RCC 7860 (cell line): ENCODE measurements at places on chromosomes 1 and 21.

GRCh38 chr1:115089420-115090185, at the start of gene TSPAN2:
TSPAN2 (minus strand) TSS chr1:115089503; CDS start chr1:115089432, 71 bp downstream.
- DNase-seq = peak; percentile 28

DNA sequence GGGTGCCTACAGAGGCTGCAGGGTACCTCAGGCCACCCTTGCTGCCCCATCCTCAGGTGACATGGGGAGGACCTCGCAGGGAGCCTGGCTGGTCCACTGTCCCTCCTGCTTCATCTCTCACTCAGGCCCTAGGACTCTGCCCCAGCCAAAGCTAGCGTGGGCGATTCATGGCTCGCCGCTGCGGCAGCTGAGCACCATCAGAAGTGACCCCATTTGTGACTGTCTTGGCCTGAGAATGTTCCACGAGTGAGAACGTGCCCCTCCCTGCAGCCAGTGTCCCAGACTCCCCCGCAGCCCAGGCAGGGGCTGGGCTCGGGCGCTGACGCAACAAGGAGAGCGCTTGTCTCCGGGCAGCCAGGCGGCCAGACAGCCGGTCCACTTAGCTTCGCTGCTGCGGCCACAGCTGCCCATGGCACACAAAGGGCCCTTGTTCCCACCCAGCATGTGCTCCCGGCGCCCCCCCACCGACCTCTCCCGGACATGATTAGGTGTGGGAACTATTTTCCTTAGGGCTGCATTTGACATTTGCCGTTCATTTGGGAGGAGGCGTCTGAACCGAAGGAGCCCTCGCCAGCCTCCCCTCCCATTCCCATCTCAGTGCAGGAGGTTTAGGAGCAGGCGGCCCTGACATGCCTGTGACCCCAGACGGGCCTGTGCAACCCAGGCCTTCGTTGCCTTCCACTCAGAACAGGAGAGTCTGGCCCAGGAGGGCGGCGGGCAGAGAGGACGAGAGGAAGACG, 19.3 kb upstream of the POFUT2 start:
- no peak for DNase-seq

GRCh38 chr1:151472856-151473731, 13.8 kb upstream of the POGZ start:
- no peak for DNase-seq

DNA sequence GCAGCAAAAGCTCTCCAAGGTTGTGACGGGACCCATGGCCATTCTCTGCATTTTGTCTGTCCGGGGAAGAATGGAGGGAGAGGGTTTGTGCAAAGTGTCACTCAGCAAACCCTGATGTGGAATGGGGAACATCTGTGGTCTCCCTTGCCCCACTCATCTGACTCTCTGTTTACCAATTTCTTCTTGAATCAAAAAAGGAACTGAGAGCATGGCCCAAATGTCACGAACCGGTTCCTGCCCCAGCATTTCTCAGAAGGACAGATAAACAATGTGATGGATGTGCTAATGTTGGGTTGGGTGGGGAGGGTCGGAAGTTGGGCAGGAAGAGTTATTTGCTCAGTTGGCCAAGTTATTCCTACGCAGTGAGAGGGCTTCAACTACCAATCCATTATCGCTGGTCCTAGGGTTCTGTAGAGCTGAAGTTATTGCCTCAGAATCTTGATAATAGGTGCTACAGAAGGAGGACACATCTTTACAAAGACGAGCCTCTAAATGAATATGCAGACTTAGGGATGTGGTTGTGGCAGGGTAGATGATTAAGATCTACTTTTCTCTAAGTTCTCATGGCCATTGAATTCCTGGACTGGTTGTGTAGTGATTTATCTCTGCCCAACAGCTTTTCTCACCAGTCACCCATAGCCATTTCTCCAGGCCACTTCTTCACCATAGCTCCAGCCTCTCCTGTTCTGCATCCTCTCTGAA, 9.6 kb upstream of the DUSP12 start:
- DNase-seq = no peak

GRCh38 chr1:1302951-1303509, 4.7 kb downstream of the ACAP3 start:
- DNase-seq = no peak

- no peak for DNase-seq
Measured at GRCh38 chr1:226912587-226913176, 27.4 kb upstream of the COQ8A start.

- peak; percentile 9 for DNase-seq
Measured at GRCh38 chr1:101820071-101820470, 176.7 kb downstream of the OLFM3 start.

DNA sequence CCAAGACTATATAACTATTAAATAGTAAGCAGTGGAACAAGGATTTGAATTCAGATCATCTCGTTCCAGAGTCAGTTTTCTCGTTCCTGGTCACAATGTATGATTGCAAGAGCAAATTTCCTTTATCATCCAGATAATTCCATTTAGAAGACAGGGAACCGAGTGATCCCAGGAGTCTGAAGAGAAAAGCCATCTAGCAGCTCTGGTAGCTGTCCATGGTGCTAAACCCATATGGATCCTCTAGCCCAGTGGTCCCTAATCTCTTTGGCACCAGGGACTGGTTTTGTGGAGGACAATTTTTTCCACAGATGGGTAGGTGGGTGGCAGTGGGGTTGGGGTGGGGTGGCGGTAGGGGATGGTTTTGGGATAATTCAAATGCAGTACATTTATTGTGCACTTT, 229.4 kb downstream of the PTPRU start:
- DNase-seq = no peak

DNA sequence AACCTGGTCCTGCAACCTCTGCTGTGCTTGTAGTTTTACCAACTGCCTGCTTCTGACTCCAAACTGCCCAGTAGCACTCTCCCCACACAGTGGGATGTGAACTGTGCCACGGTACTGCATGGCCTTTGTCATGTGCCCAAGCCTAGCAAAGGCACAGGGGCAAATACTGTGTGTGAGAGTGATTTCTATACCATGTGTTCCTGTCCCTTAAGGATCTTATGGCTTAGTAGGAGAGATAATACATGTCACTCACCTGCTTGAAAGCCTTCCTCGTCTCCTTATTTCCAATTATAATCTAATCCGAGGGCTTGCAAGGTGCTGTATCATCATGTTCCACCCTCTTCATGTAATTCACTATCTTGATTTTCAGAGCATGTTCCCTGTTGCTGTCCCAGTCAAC, 51.3 kb downstream of the UBE4B start:
- DNase-seq = no peak

DNA sequence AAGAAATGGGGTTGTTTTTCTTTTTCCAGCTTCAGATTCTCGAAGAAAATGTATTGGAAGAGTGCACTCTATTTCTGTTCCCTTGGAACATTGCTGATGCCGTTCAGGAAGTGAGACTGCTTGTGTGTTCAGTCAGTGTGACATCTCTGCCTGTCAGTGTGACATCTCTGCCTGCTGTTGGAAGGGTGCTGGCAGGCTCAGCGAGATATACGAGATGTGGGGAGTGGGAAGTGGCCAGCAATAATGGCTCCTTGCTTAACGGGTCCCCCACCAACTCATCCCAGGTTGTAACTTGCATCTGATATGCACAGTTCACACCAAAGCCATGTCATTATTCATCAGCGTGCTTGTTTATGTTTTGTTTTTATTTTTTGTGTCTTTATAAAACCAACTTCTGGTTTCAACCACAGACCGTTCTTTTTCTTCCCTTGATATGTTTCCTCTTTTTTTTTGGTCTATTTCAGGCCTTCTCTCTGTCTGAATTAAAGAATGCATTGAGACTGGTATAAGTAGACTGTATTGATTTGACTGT, 145.4 kb downstream of the GALNT2 start:
- DNase-seq = no peak

GRCh38 chr1:44500181-44501046, 95.4 kb downstream of the RNF220 start:
- DNase-seq = no peak

DNA sequence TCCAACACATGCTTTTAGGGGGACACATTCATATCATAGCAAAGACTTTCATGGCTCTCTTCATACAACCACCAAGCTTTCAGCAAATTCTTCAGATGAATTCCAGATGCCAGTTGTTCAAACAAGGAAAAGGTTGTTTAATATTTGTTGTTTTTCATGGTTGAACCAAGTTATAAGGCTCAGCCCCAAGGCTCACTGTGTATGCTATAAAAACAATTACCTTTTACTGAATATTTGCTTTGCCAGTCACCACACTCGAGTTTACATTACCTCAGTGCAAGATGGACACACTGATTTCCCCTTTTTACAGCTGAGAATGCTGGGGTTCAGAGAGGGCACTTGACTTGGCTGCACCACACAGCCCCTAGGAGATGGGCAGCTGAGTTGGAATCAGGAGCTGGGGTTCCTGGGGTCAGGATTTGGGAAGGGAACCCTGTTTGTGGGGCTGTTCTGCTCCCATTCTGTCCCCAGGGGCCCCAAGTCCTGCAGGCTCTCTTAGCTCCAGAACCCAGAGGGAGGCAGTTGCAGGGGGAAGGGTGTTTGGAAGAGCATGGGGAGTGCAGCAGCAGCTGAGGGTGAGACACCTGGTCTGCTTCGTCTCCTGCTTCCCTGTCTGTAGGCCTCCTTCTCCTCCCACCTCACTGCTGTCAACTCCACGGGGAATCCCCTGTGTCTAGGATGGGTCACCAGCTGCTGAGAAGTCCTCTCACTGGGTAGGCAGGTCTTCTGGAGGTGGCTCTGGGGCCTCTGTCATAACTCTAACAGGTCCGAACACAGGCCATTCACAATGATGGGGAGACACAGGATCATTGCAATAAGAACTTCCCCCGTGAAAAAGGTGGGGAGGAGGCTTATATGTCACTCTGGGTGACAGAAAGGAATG, 12.8 kb upstream of the TMPRSS2 start:
- DNase-seq = no peak

DNA sequence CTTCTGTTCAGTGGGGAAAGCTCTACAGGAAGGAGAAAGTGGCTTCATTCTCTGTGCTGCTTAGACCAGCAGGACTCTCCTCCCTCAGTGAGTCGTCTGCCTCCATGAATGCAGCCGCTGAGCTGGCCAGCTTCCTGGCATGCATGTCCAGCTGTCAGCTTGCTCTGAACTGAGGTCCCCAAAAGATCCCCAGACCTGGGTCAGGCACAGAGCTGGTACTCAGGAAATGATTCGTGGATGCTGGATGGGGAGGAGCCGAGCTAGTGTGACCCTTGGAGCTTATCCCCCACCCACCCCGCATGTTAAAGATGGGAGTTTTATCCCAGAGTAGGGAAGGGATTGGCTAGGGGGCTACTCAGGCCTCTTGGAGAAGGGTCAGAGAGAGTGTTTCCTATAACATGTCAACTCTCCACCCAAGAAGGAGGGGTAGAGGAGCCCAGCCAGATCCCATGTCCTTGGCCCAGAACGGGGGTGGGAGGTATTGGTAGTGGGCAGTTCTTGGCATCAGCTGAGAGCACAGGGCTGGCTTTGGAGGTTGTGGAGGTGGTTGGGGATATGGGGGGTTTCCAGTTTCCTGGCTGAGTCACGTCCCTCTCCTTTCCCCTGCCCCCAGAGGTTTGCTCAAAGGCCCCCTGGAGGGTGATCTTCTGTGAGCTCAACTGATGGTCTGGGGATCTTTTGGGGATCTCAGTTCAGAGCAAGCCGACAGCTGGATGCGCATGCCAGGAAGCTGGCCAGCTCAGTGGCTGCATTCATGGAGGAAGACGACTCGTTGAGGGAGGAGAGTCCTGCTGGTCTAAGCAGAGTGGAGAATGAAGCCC, 110.1 kb downstream of the FOXD2 start:
- no peak for DNase-seq

- no peak for DNase-seq
Measured at GRCh38 chr1:24349891-24350290, 30.7 kb downstream of the GRHL3 start.

GRCh38 chr1:236914375-236914774, 89.9 kb downstream of the MT1HL1 start:
- DNase-seq = no peak

DNA sequence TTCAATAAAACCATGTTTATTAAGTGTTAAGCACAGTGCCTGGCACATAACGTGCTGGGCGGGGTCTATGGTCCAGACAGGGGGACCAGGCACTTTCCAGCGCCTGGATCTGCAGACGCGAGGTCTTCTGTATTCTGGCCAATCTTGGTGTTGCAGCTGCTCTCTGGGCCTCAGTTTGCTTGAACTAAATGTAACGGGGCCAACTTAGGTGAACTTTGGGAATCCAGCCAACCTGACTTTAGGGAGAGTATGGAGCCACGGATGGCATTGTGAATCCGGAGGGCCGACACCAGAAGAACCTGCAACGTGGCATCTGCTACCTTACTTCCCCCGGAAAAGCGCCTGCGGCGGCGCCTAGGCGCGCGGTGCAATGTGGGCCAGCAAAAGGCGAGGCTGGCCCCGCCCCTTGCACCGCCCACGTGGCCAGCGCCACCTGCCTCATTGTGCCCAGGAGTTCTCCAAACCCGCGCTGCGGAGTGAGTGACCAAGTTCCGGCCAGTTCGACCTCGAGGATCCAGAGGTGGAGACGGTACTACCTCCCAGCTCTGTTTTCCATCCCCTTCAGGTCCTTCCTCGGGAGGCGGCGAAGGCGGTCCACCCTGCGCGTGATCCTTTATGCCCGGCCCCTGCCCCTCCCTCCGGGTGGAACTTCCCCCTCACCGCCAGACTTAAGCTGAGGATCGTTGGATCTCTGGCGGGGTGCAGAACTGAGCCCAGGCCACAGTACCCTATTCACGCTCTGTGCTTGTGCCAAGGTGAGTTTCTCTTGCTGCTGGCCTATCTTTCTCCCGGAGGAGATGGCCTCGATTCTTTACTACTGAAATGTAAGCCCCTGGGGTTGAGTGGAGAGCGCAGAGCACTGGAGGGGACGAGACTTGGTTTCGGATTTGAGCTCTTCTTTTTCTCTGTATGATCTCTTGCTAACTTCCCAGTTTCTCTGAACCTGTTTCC, at the start of gene AKR1A1:
Gene AKR1A1, plus strand, starts transcription at position 426 of the 951 bp plus-strand sequence. CDS start 10,969 bp downstream, outside the sequence.
- peak; percentile 83 for DNase-seq

DNA sequence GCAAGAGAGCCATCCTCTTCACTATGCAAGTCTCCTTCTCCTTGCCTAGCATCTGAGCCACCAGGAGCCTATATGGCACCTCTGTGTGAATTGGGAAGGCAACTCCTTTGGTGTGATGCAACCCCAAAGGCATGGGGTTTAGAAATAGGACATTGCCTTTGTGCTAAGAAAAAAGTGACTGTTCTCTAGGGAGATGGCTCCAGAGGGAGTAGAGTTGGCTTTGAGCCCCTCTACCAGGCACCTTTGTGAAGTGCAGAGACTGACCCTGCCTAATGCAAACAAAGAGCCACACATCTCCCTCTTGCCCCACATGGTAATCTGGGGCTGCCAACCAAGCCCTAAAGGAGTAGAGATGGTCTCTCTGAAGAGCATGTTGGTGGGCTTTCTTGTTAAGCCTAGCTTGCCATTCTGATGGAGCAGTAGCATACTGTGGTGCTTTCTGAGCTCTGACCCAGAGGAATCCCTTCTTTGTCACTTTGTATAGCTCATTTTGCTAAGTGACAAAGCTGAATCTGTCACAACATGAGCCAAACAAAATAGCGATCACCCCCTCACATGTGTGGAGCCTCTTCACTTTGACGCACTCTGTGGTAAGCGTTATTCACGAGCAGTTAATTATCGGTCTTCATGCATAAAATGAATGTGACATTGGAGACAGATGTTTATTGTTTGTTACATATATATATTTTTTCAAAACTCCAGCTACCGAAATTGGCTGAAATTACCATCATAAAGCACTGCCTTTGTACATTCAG, 74.4 kb downstream of the RWDD3 start:
- no peak for DNase-seq

- DNase-seq = no peak
Measured at GRCh38 chr1:15231714-15232201, 15.3 kb upstream of the FHAD1 start.
